ENCODE measurements at places on chromosomes 3 and 15.

- no peak for DNase-seq
Observed at GRCh38 chr15:67157521-67158252, 92.3 kb downstream of the SMAD3 start.

- DNase-seq, result no peak
Observed at GRCh38 chr3:81874738-81875137, 113.3 kb upstream of the GBE1 start.

DNA sequence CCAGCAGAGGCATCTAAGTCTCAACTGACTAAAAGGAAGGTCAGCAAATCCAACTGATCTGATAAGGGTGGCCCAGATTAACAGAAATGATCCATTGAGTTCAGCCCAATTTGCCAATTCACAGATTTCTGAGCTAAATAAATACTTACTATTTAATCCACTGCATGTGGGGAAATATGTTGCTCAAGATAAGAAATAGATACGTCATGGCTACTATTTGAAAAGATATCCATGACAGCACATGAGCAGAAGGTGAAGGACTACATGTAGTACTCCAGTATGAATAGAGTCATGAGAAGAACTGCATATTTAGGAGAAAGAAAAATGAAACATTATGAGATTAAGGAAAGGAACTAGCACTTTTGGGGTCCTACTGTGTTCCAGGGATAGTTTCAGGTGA lies 332.4 kb downstream of the ARPP21 start:
- no peak for DNase-seq

DNA sequence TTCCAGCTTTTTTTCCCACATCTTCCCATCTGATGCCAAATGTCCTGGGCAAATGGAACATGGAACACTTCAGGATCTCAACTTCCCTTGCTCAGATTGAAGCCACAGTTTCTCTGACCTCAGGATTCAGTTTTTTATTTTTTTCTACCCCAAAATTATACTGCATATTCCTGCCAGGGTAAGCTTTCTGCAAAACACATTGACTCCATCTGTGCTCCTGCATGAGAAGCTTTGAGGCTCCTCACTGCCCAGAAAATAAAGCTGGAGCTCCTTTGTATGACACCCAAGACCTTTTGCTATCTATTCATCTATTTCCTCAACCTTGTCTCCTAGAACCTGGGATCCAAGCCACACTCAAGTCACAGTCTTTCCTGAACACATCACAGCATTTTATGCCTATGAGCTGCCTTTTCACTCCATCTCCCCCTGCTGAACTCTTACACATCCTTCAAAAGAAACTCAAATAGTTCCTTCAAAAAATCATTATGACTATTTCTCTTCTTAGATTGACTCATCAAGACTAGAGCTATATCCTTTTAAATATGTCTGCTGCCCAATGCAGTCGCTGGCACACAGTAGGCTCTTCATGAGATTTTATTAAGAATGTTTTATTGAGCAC lies 57.4 kb upstream of the PSMD6 start:
- no peak for DNase-seq

GRCh38 chr15:69608661-69609060 lies 156.0 kb downstream of the RPLP1 start:
- no peak for DNase-seq

DNA sequence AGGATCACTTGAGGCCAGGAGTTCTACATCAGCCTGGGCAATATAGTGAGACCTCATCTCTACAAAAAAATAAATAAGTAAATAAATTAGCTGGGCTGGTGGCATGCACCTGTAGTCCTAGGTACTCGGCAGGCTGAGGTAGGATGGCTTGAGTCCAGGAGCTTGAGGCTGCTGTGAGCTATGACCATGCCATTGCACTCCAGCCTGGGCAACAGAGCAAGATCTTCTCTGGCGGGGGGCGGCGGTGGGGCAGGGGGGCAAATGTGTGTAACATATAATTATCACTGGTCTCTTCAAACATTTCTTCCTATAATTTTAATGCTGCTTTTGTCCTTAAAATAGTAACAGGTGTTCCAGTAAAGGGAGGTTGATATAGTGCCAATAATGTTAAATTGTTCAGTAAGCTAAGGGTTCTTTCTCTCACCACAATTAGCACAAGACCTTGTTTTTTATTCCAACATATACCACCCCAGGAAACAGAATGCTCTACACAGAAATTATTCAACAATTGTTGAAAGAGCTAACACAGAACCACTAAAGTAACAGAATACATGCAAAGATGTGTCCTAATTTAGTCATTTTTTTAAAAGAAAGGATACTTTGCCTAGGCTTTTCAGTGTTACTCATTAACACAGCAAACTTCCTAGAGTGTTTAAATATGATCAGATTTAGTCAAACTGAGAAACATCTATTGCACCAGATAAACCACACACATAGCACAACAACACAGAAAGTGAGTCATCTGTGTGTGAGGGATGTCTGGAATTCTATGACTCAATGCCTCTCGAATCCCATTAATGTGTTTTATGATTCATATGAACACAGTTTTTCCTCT lies 29.1 kb downstream of the ANKRD28 start:
- DNase-seq, result peak; percentile 90

GRCh38 chr3:171729452-171730334 lies 80.6 kb downstream of the PLD1 start:
- DNase-seq, result no peak
